ENCODE measurements at places on chromosomes 11 and 22.

DNA sequence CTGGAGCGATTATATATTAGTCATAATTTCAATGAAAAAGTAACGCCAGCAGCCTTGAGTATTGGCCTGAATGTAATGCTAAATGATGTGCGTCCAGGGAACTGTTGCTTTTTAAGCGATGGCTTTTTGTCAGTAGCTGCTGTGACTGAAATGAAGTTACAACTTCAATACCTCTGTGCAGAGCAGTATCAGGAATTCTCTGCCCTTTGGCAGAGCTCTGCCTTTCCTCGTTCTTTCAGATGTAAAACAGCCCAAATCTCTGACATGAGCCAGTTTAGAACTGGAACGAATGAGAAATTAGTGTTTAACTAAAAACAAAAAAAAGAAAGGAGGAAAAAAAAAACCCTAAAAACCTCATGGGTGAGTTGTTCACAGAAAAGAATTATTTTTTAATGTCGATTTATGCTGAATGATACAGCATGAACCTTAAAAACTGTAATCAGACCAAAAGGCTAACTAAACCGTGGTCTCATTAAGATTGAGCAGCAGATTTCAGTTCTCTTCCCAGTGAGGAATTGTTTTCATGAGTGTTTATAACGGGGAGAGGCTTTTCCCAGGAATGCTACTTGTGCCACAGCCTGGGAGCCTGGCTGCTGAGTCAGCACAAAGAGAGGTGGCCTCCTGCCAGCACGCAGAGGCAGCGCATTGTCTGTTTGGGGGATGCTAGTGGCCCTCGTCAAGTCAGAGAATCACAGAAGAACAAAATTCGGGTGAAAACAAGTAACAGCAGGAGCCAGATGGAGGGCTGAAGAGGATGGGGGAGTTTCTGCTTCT is 146.2 kb upstream of the RASSF10 start:
- no peak for DNase-seq

- DNase-seq = no peak
Measured at GRCh38 chr22:33513388-33514338, 406.6 kb downstream of the LARGE1 start.

GRCh38 chr11:69691463-69691862 is 12.4 kb downstream of the FGF19 start:
- DNase-seq = no peak

GRCh38 chr11:8220261-8221045 is 43.2 kb downstream of the LMO1 start:
- no peak for DNase-seq

DNA sequence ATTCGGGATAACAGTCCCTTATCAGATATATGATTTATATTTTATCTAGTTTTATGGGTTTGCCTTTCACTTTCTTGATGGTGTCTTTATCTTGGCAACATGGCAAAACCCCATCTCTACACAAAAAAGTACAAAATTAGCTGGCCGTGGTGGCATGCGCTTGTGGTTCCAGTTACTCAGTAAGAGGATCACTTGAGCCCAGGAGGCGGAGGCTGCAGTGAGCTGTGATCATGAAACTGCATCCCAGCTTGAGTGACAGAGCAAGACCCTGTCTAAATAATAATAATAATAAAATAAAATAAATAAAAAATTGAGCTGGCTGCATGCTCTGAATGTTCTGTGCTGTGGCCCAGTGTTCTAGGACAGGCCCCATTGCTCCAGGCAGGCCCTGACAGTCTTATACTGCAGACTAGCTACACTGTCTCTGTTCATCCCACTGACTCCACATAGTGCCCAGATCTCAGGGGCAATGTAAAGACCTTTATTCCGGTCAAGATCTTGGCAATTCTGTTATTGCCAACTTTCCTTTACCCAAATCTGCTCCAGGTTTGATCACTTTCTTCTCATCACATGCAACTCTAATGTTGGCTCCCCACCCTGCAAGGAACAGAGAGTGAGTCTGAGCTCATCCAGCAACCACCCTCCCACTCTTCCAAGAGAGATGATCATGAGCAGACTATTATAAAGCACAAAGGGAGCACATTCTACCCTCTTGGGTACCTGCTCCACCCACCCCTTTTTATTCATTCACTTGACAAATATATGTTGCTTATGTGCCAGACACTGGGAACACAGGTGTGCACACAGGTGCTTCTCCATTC is 8.8 kb downstream of the HSPA8 start:
- DNase-seq = no peak

GRCh38 chr11:17603056-17603825 is 56.2 kb downstream of the OTOG start:
- no peak for DNase-seq

DNA sequence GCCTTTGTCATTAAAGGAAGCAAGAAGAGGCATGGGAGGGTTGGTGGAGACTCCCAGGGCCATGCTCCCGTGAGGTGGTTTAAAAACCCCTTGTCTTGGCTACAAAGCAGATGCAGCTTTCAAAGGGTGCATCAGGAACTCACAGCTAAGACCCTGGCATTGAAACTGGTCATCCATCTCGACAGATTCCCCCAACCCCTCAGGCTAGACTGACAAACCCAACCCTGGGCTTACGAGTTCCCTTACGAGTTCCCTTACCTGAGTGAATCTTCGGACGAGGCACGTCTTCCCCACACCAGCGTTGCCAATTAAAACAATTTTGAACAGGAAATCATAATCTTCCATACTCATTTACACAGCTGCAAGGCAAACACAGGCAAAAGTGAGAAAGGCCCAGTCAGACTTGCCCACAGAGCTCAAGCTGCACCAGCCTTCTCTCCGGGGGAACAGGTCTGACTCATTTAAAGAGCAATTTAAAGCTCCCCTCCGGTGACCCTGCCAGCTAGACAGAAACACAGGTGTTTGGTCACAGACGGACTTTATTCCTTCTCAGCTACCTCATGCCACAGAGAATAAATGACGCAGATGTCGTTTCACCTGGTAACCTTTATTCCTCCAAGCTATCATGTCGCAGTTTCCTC is 74.6 kb downstream of the RAB30 start:
- no peak for DNase-seq

DNA sequence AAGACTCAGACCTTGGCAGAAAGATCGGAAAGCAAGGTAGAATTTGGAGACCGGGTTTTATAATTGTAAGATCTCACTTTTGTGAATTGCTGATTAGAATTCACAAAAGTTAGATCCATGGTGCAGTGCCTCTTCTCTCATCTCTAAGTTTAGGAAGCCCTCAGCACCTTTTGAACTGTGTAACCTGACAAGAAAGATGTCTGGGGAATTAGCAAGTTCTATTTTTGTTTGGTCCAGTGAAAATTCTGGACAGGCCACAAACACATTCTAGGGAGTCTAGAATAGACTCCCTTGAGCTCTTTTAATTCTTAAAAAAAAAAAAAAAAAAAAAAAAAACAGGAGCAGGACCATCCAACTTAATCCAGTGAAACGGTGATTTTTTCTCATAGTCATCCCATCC is 66.1 kb downstream of the CECR2 start:
- DNase-seq = no peak

DNA sequence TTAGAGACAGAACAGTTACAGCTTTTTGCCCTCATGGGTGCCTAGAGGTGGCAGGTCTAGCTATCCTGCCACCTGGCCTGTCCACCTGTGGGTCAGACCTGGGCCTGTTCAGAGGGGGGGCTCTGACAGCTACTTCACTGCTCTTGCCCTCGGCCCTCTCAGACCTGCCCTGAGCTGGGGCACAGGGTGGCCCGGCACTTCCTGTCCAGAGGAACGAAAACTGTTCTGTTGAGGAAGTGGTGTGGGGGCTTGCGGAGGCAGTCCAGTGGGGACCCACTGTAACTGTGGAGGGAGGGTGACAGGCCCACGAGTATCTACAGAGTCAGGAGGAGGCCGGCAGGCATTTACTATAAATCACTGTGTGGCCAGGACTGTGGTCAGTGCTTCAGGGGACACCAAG is 16.2 kb downstream of the TESMIN start:
- DNase-seq = peak; percentile 35

DNA sequence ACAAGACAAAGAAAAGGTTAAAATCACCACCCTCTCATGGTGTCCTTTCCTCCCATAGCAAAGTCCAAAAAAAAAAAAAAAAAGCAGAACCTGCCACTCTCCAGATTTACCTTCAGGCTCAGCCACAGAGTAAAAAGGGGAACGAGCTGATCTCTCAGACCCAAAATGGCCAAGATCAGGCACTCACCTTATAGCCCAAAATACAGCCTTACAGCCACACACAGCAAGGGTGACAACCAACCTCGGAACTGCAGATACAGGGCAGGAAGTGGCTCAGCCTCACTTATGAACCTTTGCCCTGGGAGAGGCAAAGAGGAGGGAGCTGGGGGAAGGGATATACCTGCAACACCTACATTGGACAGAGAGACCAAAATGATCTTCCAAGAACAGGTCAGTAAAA is 4.5 kb downstream of the FHIP1B start:
- DNase-seq = no peak

- DNase-seq = no peak
Measured at GRCh38 chr22:37193629-37194191, 5.7 kb upstream of the C1QTNF6 start.

DNA sequence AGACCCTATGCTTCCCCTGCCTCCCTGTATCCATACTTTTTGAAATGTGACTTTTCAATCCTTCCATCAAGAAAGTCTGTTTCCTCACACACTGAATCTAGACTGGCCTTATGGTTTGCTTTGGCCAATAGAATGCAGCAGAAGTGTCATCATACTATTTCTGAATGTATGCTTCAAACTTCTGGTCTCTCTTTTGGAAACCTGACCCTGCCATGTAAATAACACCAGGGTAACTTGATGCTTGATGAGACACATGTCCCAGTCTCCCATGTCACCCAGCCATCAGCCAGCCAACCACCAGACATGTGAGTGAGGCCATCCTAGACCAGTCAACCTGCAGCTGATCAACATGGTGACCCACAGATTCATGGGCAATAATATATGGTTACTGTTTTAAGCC is 29.7 kb upstream of the CAVIN3 start:
- no peak for DNase-seq

DNA sequence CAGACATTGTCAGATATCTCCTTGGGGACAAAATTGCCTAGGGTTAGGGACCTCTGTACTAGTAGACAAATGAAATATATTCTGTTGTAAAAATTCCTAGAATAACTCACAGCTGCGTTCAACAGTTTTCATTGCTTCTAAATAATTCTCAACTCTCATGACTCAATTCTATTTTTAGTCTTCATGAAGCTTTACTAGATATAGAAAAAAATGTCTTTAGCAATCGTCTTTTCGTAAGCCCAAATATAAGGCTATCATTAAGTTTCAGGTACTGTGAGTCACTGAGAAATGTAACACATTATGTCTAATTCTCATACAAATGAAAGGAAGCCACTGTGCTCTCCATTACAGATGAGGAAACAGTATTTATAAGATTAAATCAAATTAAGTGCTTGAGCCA is 6.4 kb downstream of the MMP12 start:
- no peak for DNase-seq

DNA sequence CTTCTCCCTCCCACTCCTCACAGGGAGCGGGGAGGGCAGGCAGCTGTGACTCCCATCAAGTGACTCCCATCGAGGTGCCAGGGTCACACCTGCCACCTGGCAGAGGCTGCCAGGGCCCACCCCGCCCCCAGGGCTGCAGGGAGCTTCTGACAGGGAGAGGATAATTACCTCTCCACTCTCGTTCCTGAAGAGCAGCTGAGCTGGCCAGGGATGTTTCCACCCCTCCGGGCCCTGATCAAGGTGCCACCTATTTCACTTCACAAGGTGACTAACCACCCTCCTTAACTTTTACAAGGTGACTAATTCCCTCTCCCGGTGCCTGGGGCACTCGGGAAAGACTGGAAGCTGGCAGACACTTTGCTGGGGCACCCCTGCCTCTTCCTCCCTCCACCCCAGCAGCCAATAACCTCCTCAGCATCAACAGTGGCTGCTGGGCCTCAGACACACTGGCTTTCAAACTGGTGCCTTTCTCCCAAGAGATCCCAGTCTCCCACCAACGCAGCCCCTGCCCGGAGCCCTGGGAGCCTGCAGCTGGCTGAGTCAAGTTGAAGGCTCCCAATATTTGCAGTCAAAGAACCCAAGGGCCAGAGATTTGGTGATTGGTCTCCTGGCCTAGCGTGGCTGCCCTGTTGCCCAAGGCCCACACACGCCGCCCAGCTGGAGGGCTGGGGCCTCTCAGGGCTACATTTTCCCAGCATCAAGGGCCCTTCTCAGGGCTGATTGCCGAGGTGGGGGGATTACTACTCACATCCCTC is 22.0 kb upstream of the MYRF start:
- DNase-seq = no peak

GRCh38 chr11:17391493-17392355 is 3.3 kb upstream of the KCNJ11 start:
- no peak for DNase-seq

DNA sequence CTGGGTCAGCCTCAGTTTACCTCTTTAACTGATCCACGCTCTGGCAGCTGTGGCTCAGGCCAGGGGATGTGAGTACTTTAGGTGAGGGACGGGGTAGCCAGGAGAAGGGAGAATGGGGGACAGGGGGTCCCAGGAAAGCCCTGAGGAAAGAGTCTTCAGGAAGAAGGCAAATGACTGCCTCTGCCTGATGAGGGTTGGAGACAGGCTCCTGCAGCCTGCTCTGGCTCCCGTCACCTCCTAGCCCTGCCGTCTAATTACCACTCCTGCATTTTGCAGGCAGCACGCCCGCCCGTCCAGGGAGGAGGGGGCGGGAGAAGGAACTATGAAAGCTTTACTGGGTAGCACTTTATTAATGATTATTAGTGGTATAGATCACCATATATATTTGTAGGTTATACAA is 116.6 kb downstream of the CEP164 start:
- DNase-seq = no peak

DNA sequence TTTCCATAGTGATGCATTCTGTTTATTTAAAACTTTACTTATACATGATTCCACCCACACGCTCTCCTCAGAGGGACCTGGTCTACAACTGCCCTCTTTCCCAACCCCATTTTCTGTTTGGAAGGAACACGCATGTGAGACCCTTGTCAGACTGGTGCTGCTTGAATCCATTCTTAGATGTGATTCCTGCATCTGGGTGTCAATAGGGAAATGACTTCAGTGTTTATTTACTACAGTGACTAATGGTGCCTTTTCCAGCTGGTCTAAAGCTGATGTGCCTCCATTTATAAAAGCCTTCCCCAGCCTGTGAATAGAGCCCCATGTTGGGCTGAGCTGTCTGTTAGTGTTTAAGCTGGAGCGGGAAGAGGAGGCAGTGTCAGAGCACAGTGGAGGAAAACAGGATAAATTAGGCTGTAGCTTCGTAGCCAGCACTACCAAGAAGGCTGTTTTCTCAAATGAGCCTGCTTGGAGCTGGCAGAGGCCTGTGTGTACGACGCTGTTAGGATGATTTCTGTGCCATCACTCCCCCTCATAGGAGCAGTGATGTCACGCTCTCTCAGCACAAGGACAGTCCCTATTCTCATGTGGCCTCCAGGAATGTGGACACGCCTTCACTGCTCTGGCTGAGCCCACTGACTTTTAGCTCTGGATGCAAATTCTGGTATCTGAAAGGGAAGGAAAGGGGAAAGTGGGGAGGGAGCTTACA is 18.9 kb upstream of the C11orf96 start:
- no peak for DNase-seq

- no peak for DNase-seq
Measured at GRCh38 chr11:45056529-45056928, 89.9 kb upstream of the PRDM11 start.

All from HL-60 (cell line).